ENCODE measurements at places on chromosomes 5 and 9.

- no peak for DNase-seq
Observed at GRCh38 chr5:176792655-176793342, 17.6 kb upstream of the UNC5A start.

GRCh38 chr9:110351009-110351467 lies 13.4 kb upstream of the TXNDC8 start:
- no peak for DNase-seq

- DNase-seq, result no peak
Observed at GRCh38 chr9:12095931-12096330, 597.3 kb upstream of the TYRP1 start.

DNA sequence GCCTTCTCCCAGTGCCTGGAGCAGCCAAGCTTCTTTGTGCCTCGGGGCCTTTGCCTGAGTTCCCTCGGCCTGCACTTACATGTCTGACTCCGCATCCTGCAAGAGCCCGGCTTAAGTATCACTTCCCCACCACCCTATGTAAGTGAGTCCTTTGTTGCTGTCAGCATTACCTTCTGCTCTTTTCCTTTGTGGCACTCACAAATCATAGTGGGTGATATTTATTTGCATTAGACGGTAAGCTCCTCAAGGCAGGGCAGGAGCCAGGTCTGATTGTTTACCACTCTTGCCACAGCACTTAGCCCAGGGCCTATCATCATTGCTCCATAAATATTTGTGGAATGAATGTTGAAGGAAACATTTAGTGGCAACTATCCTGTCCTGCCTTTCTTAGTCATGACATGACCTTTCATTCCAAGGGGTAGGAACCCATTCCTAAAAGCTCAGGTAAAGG lies 4.8 kb downstream of the GM2A start:
- DNase-seq, result no peak

DNA sequence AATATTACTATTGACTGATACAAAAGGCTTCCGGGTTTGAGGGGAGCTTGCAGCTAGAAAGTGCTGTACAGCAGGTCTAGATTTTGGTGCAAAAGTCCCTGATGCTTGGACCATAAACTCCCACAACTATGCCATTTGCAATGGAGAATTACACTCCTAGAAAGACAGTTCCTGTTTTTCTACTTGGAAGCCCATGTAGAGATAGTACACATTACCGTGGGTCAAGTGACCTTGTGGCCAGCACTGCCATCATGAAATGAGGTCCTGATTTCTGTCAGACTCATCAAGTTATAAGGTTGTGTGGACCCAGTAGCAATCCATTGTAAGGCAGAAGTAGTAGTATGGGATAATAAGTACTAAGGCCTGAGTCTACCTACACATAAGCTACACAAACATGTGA lies 42.8 kb upstream of the TNFSF8 start:
- DNase-seq, result no peak

- no peak for DNase-seq
Observed at GRCh38 chr5:39138892-39139291, 64.7 kb upstream of the RICTOR start.

DNA sequence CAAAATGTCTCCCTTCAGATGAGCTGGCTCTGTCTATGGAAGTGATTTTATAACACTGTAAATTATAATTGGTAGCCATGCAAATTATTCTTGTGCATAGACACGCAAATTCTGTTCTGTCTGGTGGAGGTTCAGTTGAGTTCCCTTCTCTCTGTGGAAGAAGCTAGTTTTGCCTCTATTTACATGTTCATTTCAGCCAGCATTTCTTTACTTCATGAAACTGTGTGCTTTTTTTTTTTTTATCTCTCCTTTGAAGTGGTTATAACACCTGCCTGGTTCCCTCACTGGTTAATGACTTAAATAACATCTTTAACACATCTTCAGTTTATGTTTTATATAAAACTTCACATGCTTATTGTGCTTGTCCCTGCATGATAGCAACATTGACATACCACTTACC lies 149.4 kb upstream of the FBXL7 start:
- no peak for DNase-seq

GRCh38 chr9:121261755-121262154 lies 6.2 kb upstream of the GSN start:
- no peak for DNase-seq

GRCh38 chr5:137995077-137995748 lies 37.7 kb downstream of the FAM13B start:
- DNase-seq, result no peak

DNA sequence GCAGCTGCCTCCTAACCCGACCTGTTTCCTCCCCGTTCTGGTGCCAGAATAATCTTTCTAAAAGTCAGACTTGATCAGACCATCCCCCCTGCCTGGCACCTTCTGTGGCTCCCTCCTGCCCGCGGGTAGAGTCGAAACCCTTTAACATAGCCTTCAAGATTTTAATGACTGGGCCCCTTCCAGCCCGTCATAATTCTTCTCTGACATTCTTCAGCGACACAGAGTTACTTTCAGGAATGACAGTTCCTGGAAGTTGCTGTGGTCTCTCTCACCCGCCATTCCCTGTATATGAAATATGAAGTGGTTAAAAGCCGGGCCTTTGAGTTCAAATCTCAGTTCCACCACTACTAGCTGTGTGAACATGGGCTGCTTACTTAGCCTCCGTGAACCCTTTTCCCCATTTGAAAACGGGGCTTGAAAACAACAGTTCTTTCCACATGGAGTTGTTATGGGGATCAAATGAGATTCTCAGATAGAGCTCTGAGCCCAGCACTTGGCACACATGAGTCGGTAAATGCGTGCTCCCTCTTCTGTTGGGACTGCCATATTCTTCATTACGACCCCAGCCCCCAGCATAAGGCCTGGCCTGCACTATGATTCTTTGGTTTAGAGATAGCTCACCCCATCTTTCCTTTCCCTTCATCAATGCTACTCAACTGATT lies 737 bp downstream of the NANS start:
- peak; percentile 10 for DNase-seq

GRCh38 chr5:123174916-123175481 lies 86.0 kb downstream of the PRDM6 start:
- DNase-seq, result no peak

DNA sequence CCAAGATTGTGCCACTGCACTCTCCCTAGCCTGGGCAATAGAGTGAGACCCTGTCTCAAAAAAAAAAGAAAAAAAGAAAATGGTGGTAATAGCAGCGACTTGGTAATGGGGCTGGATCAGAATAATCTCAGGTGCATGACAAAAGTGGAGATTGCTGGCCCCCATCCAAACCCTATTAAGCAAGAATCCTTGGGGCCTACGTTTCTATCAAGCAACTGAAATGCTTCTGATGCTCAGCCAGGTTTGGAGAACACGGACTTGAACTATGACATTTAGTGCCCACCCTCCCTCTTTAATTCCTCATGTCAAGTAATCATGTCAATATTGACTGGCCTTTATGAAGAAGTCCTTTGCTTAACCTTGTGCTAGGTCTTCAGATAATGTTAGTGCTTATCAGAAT lies 6.6 kb downstream of the C5orf52 start:
- no peak for DNase-seq

DNA sequence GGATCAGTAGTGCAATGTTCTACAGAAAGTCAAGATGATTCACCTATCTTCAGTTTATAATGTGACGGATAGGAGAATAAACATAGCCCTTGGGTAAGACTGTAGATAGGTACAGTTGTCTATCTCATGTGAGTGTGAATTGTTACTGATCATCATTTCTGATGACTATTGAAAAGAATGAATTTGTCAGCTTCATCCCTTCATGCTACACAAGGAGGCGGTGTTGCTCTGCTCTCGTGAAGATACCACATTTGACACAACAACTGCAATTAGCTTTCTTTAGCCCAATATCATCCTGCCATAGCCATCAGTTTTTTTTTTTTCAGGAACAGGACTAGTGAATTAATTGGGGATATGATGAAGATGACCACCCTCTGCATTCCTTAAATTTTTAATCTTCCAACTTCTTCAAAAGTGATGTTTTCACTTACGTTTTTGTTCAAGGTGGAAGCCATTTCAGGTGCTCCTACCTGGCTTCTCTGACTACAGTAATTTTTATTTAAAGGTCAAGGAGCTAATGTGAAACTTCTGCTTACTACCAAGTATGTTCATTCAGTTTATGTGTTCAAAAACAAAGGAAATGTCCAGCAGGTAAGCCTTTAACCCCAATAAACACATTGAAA lies 152.9 kb upstream of the MOCS2 start:
- no peak for DNase-seq

GRCh38 chr5:149153193-149153750 lies 12.0 kb downstream of the ABLIM3 start:
- DNase-seq, result no peak

GRCh38 chr5:125506124-125506523 lies 759.7 kb upstream of the ZNF608 start:
- no peak for DNase-seq

- DNase-seq, result no peak
Observed at GRCh38 chr5:72368271-72368670, 48.1 kb downstream of the PTCD2 start.
